ENCODE measurements at places on chromosomes 7 and 10.

GRCh38 chr7:94044806-94045205, 40.7 kb upstream of the BET1 start:
- no peak for DNase-seq

- DNase-seq: no peak
Observed at GRCh38 chr10:6140965-6141295, 52.1 kb downstream of the RBM17 start.

DNA sequence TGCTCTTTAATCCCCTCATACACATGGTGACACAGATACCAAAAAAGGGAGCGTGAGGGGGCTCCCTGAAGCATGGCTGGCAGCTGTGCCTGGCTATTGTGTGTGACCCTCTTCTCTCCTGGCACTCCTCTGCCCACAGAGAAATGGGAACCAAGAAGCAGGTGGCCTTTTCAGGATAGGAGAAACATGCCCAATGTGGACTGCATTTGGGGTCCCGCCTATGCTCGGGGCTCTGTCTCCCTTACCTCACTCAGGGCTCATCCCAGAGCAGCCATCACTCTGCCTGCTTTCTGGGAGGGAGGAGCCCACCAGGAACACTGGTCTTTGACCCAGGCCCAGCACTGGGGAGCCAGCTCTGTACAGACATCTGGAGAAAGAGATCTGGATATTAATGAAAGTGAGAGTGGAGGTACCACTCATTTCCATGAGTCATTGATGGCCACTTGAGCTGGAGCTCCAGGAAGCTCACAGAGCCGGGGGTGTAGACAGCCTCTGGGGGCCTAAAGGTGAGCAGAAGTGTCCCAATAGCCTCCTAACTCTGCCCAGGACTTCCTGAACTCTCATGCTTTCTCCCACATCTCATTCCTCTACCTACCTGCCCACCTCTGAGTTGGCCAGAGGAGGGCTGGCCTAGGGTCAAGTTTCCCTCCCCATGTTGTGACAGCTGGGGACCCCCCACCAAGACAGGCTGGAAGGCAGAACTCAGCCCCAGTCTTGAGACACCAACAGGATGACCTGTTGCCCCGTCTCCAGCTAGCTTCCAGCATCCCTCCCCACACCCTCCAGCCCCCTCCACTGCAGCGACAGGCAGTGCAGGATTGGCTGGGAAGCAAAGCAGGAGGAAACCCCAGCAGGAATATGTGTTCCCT, 42.6 kb downstream of the DRGX start:
- DNase-seq: no peak

DNA sequence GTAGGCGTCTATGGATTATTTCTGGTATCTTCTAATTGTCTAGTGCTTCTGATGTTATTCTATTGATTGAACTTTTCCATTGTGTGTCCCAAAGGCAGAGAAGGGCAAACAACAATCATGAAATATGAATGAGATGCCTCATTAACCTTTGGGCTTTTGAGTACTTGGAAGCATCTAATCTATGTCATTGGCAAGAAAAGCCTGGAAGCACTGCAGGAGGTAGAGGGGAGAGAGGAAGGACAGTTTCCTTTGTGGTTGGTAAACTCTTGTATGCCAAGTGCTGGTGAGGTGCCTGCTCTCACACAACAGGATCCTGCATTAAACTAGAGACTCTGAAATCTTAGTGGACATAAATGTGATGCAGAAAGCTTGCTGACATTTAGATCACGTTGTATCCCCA, 155.2 kb upstream of the TPK1 start:
- no peak for DNase-seq

DNA sequence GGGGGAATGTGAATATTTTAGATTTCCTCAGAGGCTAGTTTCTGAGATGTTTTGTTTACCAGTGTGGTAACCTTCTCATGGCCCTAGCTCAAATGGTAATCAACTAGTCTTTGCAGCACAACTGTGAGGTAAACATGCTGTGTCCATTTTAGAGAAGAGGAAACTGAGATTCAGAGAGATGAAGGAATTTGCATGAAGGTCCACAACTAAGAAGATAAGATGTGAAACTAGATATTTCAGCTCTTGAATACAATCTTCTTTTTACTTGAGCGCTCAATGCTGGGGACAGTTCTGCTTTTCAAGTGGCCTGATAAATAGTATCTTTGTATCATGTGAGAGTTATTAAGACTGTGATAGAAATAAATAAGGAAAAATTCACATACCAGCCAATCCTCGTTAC, 245.4 kb downstream of the AUTS2 start:
- DNase-seq: no peak

- no peak for DNase-seq
Observed at GRCh38 chr10:73876157-73876556, 1.8 kb upstream of the CAMK2G start.

GRCh38 chr10:114911052-114911711, 26.8 kb upstream of the TRUB1 start:
- DNase-seq: no peak

- no peak for DNase-seq
Observed at GRCh38 chr7:39360766-39361165, 205.4 kb upstream of the YAE1 start.

- no peak for DNase-seq
Observed at GRCh38 chr10:79095316-79095715, 26.6 kb downstream of the ZMIZ1 start.

DNA sequence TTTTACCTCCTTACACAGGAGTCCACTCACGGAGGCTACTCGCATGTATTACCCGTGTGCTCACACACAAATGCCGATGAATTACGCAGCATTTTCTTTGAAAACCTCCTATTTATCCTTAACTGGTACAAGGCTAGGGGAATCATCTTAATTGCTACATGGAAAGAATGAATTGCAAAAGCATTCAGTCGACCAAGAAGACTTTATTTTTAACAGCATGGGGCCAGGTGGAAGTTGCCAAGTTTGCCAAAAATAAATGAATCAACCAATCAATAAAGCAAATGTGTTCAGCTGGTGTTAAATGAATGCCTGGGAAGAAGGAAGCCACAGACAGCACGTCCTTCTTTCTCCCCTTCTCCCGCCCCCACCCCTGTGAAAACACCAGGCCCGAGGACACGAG, 55.8 kb downstream of the CTBP2 start:
- DNase-seq: no peak

DNA sequence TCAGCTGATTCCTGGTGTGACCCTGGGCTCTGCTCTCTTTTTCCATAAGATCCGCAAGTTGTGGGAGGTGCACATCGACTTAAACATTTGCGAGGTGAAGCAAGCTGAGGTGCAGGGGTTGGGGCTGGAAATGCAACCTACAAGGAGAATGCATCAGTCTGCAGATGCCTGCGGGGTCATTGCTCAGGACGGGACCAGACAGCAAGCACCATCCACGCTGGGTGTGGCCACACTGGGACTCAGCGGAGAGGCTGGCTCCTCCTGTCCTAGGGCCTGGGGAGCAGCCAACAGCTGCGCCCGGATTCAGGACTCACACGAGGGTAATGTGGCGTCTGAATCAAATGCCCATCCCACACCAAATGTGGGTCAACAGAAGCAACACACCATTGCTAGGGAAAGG, 33.8 kb downstream of the STK32C start:
- no peak for DNase-seq

DNA sequence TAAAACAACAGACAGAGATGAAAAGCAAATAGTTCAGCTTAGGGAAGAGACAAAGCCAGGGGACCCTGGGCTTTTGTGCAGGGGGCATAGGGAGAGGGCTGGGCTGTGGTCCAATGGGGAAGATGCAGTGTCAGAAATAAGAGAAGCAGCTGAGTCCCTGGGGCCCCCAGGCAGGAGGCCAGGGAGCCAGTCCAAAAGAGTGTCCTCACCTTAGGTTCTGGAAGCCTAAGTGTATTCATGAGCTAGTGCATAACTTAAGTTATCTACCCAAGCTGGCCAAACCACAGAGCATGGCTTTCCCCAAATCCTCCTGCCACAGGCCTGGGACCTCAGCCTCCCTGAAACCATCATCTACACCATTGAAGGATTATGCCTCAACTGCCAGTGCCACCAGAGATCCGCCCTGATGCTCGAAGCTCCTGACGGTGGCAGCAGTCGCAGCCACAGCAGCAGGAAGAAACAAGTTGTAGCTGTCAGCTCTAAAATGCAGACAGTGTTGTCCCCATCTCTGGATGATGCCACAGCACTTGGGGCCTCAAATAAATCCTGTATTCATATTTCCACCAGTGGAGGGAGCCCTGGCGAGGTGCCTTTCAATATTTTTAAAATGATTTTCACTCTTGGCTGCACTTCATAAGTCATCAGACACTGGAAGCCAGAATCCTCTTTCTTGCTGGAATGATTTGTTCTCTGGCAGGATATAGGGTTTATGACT, 574.6 kb downstream of the GRID1 start:
- peak; percentile 8 for DNase-seq

- DNase-seq: no peak
Observed at GRCh38 chr10:120260456-120260855, 196.6 kb upstream of the PLPP4 start.

GRCh38 chr7:132255898-132256297, 320.4 kb downstream of the PLXNA4 start:
- DNase-seq: peak; percentile 15

DNA sequence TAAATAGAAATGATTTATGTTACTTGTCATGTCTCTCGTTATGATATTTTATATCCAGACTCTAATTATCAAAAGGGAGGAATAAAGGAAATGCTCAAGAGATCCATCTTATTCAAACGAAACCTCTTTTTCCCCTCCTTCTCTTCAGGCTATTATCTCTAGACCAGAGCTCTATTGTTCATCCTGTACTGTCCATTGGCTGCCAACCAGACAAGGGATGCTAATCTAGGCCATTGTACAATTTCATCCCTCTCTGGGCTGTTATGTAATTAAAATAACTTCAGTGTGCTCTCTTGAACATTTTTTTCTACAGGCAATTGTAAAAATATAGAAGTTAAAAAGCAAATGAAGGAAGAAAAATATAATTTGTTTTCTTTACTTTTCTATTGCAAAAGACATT, 220.4 kb downstream of the HDAC9 start:
- DNase-seq: no peak

GRCh38 chr10:48414160-48414559, 107.7 kb downstream of the MAPK8 start:
- DNase-seq: no peak

- DNase-seq: peak; percentile 93
Observed at GRCh38 chr7:100867040-100867775, at the start of gene TRIP6. TSS of gene TRIP6 (plus strand) at chr7:100867387. CDS start at chr7:100867498, 111 bp downstream.

DNA sequence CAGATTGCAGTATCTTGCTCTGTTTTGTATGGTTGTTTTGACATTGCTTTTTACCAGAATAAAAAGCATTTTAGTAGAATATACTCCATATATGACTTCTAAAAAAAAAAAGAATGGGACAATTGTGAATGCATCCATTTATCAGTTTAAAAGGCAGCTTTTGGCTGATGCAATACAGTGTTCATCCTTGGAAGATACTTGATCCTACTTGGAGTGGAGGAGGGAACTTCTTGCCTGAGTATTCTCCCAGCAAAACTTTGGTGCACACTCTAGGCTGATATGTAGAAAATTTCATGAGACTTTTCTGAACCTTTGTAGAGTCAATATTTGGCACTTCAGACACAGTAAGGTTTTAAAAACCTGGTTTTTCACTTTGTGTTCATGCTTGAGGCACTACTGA, 40.2 kb downstream of the WDR11 start:
- DNase-seq: peak; percentile 12

DNA sequence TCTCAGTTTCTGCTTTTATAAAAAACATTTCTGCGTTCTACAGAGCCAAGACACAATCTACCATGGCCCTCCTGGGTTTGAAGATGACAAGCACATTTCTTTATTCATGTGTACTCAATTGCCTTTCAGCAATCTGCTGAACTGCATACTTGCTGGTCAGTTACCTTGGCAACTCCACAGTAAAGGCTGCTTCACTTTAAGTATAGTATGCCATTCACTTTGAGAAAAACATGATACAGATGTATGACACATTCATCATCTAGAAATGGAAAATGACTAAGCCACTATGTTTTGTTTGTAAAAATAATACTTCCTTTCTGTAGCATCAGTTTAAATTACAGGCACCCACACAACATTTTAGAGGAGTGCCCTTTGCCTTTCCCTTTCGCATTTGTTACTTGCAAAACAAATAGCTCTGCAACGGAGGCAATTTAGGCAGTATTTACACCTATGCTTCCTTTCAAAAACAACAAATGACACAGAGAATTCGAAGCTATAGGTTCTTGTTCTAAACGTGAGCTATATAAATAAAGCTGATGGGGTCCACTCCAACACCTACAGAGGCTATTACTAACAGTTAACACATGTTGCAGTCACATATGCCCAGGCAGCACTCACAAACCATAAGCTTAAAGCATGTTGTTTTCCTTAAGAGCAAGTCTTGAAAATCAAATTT, 23.5 kb downstream of the SGCE start:
- peak; percentile 92 for DNase-seq

DNA sequence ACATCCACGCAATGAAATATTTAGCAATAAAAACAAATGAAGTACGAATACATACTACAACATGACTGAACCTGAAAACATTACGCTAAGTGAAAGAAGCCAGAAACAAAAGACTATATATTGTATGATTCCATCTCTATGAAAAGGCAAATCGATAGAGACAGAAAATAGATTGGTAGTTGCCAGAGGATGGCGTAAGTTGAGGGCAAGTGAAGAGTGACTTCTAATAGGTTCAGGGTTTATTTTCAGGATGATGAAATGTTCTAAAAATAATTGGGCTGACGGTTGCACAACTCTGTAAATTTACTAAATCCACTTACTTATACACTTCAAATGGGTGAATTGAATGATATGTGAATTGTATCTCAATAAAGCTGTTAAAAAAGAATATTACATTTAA, 39.5 kb upstream of the TECTB start:
- no peak for DNase-seq

GRCh38 chr10:119468542-119469324, 73.8 kb downstream of the RGS10 start:
- no peak for DNase-seq

DNA sequence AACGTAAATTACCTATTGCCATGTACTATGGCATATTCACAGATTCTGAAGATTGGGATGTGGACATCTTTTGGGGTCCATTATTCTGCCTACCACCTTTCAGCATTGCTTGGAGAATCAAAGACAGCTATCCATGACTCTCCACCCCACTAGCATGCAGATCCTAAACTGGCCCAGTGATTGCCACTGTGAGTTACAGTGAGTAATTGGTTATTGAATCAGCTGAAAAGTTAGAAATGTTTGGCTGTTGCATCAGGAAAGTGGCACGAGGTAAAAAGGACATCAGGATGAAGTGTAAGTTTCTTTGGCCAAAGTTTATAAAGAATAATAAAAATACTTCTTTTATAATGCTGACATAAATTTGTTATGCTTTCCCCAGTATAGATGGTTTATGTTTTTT, 148.2 kb upstream of the ETV1 start:
- peak; percentile 4 for DNase-seq

GRCh38 chr10:114242235-114242634, 3.2 kb downstream of the VWA2 start:
- DNase-seq: no peak

GRCh38 chr7:98324782-98325181, 43.3 kb downstream of the BRI3 start:
- no peak for DNase-seq

DNA sequence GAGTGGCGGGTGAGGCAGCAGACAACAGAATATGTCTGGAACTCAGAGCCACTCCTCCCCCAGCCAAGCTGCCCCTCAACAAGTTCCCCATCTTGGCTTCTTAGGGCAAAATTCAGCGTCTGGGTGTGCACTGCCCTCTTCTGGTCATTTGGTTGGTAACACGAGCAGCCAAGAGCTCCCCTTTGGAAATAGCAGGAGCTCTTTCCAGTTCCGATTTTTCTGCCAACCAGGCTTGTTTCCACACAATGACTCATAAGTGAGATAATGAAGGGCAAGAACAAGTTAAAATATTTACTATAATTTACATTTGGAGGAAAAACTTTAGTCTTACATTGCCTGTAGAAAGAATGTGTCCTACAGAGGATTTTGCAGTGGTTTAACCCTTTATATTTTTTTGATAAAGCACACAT, 70.5 kb downstream of the ADCYAP1R1 start:
- peak; percentile 91 for DNase-seq

Measured in cardiac fibroblast (primary cell).